ENCODE measurements at places on chromosomes 11 and 22.

- no peak for DNase-seq
Measured at GRCh38 chr11:63874511-63874910, 35.6 kb downstream of the MARK2 start.

- DNase-seq = no peak
Measured at GRCh38 chr11:67646535-67647336, 3.8 kb downstream of the ACY3 start.

DNA sequence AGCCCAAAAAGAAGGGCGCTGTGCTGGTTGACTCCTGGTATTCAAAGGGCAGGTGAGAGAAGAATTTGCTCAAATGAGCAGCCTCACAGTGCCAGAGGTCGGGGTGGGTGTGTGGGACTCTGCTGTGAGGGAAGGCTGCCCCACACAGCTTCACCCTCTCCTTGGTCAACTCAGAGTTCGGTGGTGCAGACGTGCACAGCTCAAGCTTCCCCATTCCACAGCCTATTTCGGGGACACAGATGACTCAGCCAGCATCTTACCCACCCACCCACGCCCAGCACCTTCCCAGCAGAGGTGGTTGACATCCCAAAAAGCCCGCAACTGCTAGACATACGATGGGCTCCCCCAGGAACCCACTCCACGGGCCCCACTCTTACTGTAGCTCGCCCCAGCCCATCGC lies 46.5 kb upstream of the CCND1 start:
- DNase-seq = no peak

DNA sequence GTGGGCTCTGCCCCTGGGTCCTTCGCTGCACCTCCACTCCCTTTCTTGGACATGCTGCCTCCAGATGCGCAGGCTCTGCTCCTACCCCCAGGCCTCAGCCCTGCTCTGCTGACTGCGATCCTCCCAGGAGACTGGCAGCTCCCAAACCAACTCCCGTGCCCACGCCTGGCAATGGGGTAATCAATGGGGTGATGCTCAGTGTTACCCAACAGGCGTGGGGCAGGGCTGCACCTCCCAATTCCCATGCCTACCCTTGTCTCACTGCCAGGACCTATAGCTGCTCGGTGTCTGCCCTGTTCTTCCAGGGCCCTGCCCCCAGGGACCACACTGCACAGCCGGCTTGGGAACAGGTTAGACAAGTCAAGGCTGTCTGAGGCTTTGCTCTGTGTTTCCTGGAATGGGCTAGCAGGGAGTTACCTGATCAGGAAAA lies at the start of gene ALDH3B2:
TSS of gene ALDH3B2 (minus strand) at position 182 of the 430 bp plus-strand sequence. CDS start 7,688 bp downstream, outside the sequence.
- no peak for DNase-seq

- no peak for DNase-seq
Measured at GRCh38 chr11:95714843-95715776, 74.5 kb downstream of the FAM76B start.

DNA sequence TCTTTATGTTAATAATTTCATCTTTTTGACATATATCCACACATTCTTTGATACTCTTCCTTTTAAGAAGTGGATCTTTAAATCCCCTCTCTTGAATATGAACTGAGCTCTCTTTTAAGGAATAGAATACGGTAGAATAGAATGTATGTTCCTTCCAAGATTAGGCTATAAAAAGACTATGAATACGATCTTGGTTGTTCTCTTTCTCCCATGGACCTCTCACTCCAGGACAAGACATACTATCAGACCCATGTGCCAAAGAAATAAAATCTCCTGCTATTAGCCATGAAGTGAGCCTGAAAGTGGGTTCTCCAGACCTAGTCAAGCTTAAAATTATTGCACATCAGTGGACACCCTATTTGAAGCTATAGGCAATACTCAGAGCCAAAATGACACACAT lies 392.2 kb upstream of the ANO3 start:
- DNase-seq = no peak

DNA sequence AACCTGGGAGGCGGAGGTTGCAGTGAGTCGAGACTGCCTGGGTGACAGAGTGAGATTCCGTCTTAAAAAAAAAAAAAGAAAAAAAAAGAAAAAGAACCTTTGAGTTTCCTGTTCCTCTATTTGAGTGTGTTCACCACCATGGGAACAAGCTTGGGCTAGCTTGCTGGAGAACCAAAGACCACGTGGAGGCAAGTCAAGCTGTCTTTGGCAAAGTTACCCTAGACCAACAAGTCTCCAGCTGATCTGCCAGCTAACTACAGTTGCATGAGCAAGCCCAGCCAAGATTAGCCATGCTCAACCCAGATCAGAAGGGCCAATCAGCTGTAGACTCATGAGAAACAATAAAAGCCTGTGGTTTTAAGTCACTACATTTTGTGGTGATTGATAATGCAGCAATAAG lies 29.7 kb downstream of the SLN start:
- no peak for DNase-seq

DNA sequence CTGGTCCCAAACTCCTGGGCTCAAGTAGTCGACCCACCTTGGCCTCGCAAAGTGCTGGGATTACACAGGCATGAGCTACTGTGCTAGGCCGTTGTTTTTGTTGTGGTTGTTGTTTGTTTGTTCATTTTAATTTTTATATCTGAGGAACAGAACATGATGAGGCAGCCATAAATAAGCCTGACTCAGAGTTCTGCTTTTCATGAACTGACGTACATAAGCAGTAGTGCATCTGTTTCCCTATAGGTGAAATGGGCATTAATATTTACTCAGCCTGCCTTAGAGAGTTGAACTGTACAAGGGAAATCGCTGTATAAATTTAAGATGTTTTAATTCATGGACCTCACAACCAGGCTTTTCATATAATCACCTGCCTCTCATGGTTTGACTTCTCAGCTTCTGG lies 80.5 kb downstream of the PDHX start:
- DNase-seq = no peak

- no peak for DNase-seq
Measured at GRCh38 chr11:24093375-24093774, 403.5 kb upstream of the LUZP2 start.

- no peak for DNase-seq
Measured at GRCh38 chr11:65530157-65530496, 5.2 kb downstream of the SCYL1 start.

DNA sequence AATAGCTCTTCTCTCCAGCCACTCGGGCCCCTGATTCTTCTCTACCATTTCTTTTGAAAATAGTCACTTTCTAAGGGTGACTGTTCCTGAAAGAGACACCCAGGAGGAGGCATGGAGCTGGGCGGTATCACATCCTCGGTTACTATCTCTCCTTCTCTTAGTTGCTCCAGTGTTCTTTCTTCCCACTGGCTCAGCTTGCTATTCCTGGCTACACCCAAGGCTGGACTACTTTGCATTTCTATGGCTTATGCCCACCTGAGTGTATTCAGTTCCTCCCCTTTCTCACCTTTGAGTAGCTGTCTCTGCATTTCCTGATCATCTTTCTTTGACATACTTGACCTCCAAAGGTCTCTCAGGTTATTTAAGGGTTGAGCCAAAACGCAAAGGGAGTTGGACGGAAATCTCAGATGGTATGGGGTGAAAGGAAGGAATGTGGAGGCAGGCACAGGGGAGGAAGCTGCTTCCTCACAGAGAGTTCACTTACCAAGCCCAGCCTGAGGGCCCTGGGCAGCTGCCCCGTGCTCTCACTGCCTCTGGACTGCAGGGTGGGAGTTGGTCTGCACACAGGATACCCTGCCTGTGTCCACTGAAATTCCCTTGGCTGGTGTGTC lies 155.7 kb downstream of the SNX19 start:
- no peak for DNase-seq

- DNase-seq = no peak
Measured at GRCh38 chr22:34414467-34415440, 494.5 kb upstream of the LARGE1 start.

GRCh38 chr22:22954656-22955055 lies 67.0 kb downstream of the IGLL5 start:
- no peak for DNase-seq

DNA sequence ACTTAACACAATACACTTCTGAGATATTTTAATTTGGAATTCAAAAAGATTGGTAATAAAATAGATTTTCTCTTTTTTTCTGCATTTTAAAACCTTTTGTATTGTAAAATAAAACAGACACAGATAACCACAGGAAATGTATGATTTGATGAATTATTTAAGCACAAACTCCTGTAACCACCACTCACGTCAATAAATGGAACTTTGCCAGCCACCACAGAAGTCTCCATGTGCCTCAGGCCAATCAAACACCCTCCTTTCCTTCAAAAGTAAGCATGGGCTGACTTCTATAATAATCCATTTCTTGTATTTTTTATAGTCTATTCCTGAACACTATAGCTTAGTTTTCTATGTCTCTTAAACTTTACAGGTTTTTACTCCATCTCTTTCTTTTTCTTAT lies 721.7 kb downstream of the DLG2 start:
- no peak for DNase-seq

DNA sequence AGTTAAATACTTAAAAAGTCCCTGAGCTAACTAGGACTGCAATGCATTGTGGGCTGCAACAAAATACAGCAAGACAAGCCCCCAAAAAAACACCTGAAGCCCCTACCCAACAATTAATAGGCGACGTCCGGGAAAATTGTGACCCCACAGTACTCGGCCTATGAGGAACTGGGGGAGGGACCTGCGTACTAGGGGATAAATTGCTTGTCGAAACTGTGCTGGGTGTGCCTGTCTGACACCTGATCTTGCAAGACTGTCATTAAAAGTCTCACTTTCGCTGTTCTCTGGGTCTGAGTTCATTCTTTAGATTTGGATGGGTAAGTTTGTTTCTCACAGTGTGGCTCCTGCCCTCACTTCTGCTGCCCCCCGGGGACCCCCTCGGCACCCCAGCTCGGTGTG lies 15.2 kb downstream of the TANGO2 start:
- no peak for DNase-seq

DNA sequence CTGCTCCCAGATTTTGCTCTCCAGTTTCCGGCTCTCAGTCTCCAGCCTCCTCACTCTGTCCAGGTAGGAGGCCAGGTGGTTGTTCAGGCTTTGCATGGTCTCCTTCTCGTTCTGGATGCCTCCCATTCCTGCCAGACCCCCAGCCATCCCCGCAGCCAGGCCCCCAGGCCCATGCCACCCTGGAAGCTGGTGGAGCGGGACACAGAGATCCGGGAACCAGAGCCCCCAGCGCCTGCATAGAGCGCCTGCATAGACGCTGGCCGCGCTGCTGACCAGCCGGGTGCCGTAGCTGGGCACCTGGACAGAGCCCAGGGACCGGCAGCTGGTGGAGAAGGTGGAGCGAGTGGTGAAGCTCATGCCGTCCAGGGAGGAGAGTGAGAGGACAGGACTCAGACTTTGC lies 82.7 kb upstream of the LDLRAD3 start:
- no peak for DNase-seq

DNA sequence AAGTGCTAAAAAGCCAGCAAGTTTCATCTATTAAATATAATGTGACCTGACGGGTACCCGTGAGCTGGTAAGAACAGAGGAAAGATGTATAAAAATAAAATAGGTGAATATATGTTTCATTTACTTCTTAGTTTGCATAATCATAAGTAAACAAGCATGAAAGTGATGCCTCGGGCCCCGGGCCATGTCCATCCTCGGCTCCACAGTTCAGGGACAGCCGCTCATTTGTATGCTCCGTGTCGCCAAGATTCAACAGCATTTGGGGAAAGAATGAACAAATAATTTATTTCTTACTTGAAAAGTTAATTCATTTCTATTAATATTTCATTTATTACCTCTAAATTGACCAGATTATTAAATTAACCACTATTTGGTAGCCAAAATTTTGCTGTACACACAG lies 251.8 kb downstream of the NTM start:
- no peak for DNase-seq

DNA sequence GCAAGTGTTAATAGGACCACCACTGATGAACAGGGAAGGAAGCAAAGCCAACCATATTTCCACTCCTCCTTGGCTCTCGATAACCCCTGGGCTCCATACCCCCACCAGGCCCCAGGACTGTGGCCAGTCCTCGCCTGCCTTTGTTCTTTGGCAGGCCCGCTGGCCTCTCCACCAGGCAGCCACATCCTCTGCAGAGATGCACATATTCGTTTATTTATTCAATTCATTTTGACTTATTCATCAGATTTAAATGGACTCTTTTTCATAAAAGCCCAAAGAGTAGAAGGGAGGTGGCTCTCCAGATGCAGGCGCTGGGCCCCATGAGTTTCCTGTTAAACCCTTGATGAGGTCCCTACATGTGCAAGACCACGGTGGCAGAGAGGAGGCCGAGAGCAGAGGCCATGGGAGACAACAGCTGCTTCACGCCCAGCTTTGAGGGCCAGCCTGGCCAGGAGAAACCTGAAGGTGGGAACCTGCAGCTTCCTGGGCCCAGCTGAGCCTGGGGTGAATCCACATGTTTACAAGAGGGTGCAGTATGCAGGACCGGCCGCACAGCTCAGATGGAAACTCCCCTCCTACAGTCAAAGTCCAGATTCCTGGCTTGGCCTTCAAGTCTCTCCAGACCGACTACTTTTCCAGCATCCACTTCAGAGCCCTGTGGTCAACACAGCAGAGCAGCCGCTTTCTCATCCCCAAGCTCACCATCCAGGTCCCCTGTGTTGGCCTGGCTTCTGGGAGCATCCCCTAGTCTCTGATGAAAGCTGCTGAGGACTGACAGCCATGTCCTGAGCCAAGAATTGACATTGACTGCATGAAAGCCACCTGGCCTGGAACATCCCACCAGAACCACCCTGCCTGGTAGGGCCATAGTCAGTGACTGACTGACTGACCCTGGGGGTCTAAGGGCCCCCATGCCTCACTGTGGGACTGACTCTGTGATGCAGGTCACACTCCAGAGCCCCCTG lies 39.7 kb upstream of the CCND1 start:
- no peak for DNase-seq

- DNase-seq = no peak
Measured at GRCh38 chr11:120221115-120221752, 10.4 kb downstream of the OAF start.

DNA sequence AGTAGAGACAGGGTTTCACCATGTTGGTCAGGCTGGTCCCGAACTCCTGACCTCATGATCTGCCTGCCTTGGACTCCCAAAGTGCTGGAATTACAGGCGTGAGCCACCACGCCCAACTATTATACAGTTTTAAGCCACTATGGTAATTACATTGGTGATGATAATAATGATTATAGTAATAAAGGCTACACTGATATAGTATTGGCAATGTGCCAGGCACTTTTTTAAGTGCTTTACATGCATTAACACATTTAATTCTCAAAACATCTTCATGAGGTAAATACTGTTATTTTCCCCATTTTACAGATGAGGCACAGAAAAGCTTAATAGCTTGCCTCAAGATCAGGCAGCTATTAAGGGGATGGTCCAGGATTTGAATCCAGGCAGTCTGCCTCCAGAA lies 222.5 kb downstream of the SOX6 start:
- DNase-seq = no peak

DNA sequence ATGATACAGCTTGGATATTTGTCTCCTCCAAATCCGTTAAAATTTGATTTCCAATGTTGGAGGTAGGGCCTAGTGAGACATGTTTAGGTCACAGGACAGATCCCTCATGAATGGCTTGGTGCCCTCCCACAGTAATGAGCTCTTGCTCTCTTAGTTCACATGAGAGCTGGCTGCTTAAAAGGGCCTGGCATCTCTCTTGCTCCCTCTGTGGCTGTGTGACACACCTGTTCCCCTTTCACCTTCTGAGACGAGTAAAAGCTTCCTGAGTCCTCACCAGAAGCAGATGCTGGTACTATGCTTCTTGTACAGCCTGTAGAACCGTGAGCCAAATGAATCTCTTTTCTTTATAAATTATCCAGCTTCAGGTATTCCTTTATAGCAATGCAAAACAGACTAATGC lies 3.5 kb downstream of the VPS37C start:
- DNase-seq = no peak

- no peak for DNase-seq
Measured at GRCh38 chr11:77501758-77502157, 27.9 kb upstream of the PAK1 start.

All from stimulated activated CD4-positive, alpha-beta T cell treated with anti-CD3 and anti-CD28 coated beads, Interleukin-15, amount 100 ng/mL, for 1 hour (primary cell).